ENCODE measurements at places on chromosomes 3 and 15.

- DNase-seq: no peak
Observed at GRCh38 chr15:89496155-89497098, at the start of gene RHCG. RHCG (minus strand) TSS chr15:89496583; CDS start chr15:89496544, 39 bp downstream.

GRCh38 chr3:140433431-140433830, 244.4 kb upstream of the TRIM42 start:
- no peak for DNase-seq

- DNase-seq: no peak
Observed at GRCh38 chr3:61594964-61595285, 33.6 kb downstream of the PTPRG start.

DNA sequence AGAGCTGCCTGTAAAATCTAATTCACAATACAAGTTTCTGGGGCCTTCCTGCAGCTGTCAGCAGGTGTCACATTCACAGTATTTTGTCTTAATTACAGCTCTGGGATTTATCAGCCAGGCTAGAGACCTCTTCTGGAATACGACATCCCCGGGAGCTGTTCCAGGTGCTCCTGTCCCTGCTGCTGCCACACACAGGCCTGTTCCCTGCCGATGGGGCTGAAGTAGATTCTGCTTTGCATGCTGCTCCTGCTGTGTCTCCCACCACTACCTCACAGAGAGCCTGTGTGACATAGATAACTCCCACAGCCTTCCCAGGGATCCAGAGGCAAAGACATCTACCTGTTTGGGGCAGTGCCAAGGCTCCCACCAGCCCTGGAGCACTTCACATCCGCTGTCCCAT, 20.4 kb downstream of the COLQ start:
- no peak for DNase-seq

- DNase-seq: no peak
Observed at GRCh38 chr3:55718074-55718473, 231.0 kb upstream of the WNT5A start.

All from stimulated activated CD8-positive, alpha-beta memory T cell treated with anti-CD3 and anti-CD28 coated beads, Interleukin-7, amount 100 ng/mL, for 1 hour (primary cell).